Stimulated activated CD4-positive, alpha-beta T cell treated with anti-CD3 and anti-CD28 coated beads, TNF-alpha, amount 100 ng/mL, for 24 hours (primary cell): ENCODE measurements at places on chromosomes 4 and X.

- DNase-seq = no peak
Measured at GRCh38 chr4:183008492-183008891, 90.6 kb upstream of the WWC2 start.

- DNase-seq = no peak
Measured at GRCh38 chrX:30888526-30889146, 418 bp downstream of the TAB3 start.

DNA sequence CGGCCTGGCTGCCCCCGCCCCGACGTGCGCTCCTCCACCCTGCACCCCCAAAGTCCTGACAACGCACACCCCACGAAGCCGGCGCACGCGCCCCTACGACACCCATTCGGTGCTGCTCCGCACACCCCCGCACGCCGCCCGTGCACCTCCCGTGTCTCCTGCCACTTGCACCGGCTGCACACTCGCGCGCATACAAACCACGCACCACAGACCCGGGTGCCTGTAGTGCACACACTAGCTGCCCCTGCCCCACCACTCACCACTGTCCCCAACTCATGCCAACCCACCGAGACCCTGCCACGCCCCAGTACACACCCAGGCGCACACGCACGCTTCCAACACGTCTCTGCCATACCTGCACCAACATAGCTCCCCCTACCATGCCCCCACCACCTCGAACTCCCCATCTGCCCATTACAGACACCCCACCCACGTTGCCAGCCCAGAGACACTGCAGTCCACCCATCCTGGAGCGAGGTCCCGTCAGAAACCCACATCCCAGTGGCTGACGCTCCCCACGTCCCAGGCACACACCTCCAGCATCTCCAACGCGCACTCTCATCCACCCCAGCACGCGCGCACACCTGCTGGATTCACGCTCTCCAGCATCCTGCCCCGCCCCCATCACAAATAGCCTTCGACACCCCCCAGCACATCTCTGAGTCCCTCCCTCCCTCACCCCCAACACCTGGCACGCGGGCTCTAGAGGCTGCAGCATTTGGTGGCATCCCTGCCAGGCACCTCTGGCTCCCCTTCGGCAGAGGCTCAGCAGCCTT is 4.2 kb upstream of the DUSP9 start:
- no peak for DNase-seq

DNA sequence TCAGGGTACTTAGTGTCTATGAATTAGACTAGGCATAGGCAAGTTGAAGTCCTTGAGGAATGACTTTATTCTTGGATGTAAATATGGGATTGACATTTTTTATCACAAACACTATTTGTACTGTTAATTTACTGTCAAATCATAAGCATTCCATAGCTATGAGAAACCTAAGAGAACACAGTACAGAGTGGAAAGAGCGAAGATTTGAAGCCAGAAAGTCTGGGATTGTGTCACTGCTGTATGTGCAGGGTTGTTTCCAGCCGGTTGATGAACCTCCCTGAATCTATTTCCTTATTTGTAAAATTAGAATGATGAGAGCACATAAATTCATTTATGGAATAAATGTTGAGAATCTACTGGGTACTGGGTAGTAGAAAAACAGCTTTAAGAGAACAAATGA is 14.4 kb upstream of the KLHL5 start:
- no peak for DNase-seq

DNA sequence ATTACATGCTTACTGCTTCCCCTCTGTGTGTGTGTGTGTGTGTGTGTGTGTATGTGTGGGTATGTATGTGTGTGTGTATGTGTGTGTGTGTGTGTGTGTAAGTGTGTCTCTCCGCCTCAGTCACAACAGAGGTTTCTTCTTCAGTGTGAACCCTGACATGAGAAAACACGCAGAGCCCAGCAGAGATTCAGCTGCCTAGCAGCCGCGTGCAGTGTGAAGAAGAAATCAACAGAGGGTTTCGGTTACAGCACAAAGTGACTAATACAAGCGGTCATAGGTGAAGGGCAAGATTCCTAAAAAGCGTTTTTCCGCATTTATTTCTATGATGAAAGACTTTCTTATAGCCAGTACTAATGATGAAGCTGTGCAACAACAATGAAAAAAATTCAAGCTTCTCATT is 55.3 kb upstream of the ZFP42 start:
- DNase-seq = no peak

DNA sequence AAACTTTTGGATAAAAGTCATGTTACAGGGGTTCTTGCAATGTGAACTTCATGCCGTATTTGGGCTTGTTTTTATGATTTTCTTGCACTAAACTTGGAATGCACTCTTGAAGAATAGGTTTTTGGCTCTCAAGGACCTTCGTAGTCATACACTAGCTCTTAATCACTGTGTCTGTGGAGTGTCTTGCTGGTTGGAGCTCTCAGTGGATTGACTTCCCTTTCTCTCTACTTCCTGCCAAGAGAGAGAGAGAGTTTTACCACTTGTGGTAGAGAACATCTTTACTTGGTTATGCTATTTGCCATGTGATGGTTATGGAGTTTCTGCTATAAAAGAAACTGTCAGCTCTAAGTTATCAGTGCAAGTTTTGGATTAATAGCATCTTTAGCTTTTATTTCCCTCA is 112.4 kb downstream of the BMPR1B start:
- no peak for DNase-seq

DNA sequence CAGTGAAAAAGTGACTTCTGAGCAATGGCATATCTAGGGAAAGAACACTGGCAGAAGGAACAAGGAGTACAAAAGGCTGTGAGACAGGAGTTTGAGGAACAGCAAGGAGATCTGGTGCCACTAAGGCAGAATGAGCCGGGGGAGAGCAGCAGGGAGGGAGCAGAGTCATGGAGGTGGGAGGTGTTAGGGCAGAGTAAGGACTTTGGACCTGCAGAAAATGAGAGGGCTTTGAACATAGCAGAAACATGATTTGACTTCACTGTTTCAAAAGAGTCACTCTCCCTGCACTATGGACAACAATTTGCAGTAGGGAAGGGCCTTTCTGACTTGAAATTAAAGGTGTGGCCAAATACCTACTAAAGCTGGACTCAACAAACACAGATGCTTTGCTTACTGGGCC is 356.2 kb downstream of the ADGRL3 start:
- DNase-seq = no peak
